Stimulated activated memory B cell treated with anti-CD40 and anti-IgM and Interleukin-4, amounts not matched to agents 10 μg/mL and 1 μg/mL and 100 μg/mL, for 72 hours (primary cell): ENCODE measurements at places on chromosomes 7 and 10.
A peak's percentile ranks its signal among the peaks of the same experiment; 100 is the strongest.

GRCh38 chr10:79927111-79927828 is 21.6 kb downstream of the SFTPD start:
- no peak for ATAC-seq

- ATAC-seq: no peak
Observed at GRCh38 chr7:105905910-105906568, 29.6 kb upstream of the ATXN7L1 start.

DNA sequence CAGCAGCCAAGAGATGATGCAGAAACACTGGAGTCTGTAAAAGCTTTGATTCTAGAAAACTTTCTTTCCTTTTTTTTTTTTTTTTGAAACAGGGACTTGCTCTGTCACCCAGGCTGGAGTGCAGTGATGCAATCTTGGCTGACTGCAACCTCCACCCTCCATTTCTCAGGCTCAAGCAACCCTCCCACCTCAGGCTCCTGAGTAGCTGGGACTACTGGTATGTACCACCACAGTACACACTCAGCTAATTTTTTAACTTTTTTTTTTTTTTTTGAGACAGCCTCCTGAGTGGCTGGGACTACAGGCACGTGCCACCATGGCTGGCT is 17.0 kb upstream of the BAG3 start:
- ATAC-seq: no peak

GRCh38 chr7:100396421-100396982 is 23.2 kb downstream of the PILRA start:
- peak; percentile 96 for ATAC-seq

DNA sequence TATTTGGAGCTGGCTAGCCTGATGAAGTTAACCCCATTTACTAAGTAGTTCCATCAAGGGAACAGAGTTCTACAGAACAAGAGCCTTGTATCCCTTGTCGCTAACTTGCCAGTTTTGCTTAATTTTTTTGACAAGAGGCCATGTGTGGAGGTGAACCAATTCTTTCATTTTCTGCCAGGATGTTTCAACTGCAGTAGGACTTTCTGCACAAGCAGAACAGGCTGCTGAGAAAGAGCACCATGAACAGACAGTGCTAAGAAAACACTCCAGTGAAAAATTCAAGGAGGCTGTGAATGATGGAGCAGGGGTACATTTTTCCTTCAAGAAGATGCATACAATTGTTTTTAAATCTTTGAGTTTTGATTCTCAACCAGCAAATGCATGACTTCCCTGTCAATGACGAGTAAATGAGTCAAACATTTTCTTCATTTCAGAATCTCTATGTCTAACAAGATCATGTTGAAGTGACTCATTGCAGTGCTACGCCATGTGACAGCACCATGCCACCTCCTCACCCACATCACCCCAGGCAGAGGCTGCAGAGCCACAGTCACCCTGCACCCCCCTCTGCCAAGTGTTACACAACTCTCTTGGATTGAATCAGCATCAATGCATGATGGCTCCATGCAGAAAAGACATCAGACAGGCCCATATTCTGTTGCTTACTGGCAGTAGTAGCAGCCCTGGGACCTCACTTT is 193.1 kb downstream of the COBL start:
- peak; percentile 49 for ATAC-seq

DNA sequence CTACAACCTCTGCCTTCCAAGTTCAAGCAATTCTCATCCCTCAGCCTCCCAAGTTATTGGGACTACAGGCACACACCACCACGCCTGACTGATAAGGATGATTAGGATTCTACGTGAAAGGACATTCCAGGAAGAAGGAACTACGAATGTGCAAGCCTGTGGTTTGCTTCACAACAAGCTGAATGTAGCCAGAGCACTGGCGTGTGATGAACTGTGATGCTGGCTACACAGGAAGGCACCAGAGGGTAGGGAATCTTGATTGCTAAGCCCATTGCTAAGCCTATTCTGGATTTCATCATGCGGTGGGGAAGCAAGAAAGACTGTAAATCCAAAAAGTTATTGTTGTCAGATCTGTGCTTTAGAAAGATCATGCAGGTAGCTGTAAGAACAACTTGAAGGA is 72.3 kb upstream of the SRRM3 start:
- no peak for ATAC-seq

DNA sequence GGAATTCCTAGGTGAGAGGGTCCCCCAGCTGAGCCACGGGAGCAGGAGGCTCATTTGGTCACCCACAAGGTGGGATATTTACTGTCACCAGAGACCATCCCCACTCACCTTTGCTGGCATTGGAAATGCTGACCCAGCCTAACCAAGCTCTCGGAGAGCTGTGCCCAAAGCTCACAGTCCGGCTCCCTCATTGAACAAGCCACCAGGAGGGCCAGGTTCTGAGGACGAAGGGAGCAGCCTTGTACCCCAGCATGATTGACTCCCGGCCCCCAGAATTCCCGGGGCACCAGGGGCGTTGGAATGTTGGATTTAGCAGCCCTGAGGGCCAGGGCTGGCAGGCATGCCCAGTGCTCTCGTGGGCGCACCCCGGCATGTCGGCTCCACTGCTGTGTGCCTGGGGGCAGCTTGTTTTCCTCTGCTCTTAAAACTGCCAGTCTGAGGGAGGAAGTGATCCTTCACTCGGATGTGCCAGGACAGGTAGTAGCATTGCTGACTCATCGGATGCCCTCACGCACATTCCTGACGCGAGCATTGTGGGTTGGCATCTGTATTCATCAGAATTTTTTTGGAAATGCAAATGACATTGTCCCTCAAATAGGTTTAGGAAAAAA is 23.3 kb downstream of the CLIP2 start:
- ATAC-seq: no peak
